AG08395 (cell line): ENCODE measurements at places on chromosomes 1 and 21.

- peak; percentile 45 for DNase-seq
Observed at GRCh38 chr1:39352881-39353280, 138.6 kb upstream of the BMP8A start.

- DNase-seq, result peak; percentile 49
Observed at GRCh38 chr1:207499573-207499972, 3.6 kb downstream of the CR1 start.

GRCh38 chr21:42830456-42831455 is 48.6 kb downstream of the WDR4 start:
- DNase-seq, result no peak

DNA sequence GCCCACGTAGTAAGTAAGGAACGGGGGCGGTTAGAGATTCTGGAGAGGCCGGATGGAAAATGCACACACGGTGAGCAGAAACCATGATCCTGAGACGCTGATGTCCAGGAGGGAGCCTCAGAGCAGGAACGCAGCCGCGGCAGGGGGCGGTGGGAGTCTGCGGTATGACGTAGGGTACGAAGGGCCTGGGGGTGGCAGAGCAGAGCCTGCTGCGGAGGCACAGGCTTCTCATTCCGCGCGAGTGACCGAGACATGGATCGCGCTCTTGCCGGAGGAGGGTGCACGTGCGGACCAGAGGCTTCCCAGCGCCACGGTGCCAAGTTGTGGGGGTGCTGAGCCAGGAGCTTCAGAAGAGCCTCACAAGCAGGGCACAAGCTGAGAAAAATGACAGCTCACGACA is 176.2 kb downstream of the KIF26B start:
- DNase-seq, result no peak

GRCh38 chr1:92343061-92343460 is 44.2 kb downstream of the RPAP2 start:
- DNase-seq, result no peak

GRCh38 chr1:208917281-208917680 is 666.2 kb upstream of the CAMK1G start:
- DNase-seq, result no peak

GRCh38 chr1:12477936-12478611 is 139.9 kb downstream of the DHRS3 start:
- peak; percentile 91 for DNase-seq

GRCh38 chr1:175225805-175226129 is 33.2 kb upstream of the KIAA0040 start:
- no peak for DNase-seq

GRCh38 chr1:208644401-208645160 is 400.4 kb upstream of the PLXNA2 start:
- no peak for DNase-seq

DNA sequence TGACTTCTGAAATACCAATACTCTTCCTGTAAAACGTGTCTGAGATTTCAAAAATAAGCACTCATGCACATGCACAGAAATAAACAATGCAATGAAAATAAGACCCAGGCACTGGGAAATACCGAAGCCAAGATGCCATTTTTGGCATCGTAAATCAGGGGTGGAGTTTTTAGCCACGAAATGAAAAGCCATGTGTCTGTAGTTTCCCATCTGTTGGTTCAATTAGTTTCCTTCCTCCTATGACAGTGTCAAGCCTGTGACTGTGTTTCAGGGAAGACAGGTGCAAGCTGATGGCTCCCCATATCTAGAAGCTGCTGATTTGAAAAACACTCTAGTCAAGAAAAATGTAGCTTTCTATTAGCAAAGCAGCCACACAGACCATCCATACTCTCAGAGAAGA is 480.4 kb upstream of the CAMK1G start:
- DNase-seq, result no peak

DNA sequence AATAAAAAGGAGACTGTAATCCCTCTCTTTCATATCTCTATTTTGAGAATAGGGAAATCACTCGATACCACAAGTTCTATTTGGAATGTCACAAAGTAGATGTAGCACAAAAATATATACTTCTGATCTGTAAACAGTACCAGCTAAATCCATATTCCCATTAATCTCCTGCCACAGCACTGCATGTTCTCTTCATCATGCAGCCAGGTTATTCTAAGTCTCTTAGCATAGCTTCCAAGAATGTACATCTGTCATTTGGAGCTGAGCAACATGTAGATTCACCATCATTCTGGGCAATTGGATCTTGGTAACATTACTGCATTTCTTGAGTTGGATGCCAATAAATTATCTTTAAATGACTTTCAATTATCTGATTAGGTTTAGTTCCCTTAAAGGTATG is 1874.5 kb downstream of the MRPL39 start:
- DNase-seq, result no peak

DNA sequence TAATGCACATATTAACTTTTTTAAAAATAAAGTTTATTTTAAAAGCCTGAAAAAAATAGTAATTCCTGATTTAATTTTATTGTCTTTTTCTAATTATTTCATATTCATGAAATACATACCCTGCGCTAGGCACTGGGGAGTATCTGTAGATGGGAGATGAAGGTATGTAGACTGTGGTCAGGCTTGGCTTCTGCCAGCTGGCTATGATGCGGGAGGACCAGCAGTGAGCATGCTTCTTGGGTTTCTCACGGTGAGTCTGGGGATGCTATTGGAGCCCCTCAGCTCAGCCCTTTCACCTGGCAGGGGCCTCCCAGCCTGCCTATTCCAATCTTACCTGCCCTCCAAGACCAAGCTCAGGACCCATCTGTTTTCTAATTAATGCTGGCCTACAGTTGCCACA is 138.4 kb downstream of the NOS1AP start:
- no peak for DNase-seq

GRCh38 chr1:184608581-184608980 is 146.1 kb downstream of the EDEM3 start:
- DNase-seq, result no peak

- peak; percentile 81 for DNase-seq
Observed at GRCh38 chr1:222909586-222909985, 94.7 kb downstream of the DISP1 start.

GRCh38 chr1:234617986-234618736 is 8.2 kb upstream of the IRF2BP2 start:
- DNase-seq, result peak; percentile 60

- DNase-seq, result no peak
Observed at GRCh38 chr1:168671782-168672181, 57.2 kb downstream of the DPT start.

- DNase-seq, result peak; percentile 19
Observed at GRCh38 chr1:66938613-66939012, 13.8 kb downstream of the MIER1 start.

GRCh38 chr1:25563330-25564215 is 20.2 kb downstream of the LDLRAP1 start:
- DNase-seq, result no peak

- peak; percentile 71 for DNase-seq
Observed at GRCh38 chr1:224623310-224623714, 7.2 kb downstream of the CNIH3 start.

GRCh38 chr1:212205843-212206242 is 79.4 kb upstream of the PPP2R5A start:
- DNase-seq, result no peak

- no peak for DNase-seq
Observed at GRCh38 chr1:84401156-84401555, 2.9 kb downstream of the DNASE2B start.

DNA sequence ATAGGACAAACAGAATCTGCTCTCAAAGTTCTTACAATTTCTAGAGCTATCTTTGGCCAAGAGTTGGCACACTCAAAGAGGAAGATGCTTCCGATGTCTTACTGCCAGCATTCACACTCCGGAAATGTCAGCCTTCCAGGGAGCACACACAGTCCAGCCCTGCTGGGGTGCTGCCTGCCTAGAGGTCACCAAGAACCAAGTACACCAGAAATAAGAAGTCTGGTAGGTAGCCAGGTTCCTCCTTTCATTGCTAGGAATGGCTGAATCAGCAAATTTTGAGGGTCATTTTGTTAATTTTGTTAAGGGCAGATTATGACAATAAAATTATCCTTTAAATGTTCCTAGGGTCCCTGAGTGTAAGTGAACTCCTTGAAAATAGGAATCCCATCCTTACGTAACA is 77.5 kb downstream of the PLPP3 start:
- no peak for DNase-seq

GRCh38 chr1:184486761-184487445 is 100.1 kb downstream of the C1orf21 start:
- no peak for DNase-seq

DNA sequence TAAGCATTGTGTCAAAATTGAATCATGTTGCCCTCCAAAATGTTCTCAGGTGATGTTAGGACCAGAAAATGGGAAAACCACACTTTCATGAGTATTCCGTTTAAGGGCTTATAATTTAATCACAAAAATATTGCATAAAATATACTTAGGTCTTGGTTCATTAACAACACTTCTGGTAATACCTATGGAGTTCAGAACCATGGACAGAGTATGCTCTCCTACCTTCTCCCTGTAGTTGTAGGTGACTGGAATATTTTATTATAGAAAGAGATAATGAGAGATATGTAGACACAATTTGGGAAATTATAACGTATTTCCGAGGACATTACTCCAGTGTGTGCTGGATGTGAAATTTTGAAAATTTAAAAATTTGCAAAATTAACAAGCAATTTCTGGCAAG is 232.5 kb downstream of the NCAM2 start:
- no peak for DNase-seq

DNA sequence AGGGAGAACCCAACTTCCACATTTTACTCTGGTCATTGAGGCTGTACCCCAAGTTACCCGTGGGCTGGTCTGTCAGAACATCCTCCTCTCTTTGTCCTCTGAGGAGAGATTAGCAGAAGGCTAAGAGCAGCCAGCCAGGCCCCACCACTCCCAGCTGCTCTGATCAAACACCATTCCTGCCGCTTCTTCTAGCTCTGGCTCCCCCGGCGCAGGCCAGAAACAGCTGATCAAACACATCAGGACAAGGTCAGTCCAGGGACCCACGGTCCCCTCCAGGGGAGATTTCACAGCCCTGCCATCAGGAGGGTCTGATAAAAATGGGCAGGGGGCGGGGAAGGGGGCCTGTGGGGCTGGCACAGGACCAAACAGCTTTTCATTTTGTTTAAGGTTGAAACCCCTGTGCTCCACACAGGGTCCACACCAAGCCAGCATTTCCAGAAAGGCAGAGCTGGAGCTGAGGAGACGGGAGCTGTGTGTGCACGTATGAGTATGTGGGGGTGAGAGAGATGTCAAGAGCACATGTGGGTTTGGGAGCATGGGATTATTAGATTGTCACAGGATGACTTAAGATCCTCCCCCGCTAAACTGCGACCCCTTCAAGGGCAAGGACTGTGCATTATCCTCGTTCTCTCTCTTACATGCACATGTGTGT is 29.9 kb upstream of the EPHA8 start:
- no peak for DNase-seq

DNA sequence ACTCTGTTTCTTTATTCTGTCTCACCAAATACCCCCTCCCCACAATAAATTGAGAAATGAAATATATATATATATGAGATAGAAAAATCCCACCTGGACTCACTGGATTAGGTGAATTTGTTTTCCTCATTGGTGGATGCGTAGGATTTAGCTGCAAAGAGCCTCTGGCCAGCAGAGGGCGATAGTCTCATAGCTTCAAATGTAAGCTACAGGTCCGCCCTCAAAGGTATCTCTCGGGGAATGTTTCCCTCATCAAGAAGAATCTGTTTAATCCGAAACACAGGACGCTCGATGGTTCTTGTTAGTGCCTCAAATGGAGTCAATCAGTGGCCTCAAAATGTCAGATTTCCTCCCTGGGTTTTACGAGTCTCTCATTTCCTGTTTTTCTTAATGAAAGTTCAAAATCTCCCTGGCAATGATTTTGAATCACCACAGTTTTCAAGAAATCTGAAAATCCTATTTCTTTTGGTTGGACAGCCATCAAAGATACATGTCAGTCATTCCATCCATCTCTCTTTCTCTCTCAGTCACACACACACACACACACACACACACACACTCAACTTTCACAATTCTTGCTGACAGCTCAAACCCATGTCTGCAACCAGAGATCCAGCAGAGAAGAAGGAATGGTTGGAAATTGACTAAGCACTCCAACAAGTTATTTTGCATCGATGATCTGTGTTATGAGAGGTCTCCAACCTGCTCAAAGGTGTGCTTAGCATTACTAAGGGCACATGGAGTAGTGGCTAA is 13.9 kb upstream of the CAMK1G start:
- peak; percentile 62 for DNase-seq

- peak; percentile 78 for DNase-seq
Observed at GRCh38 chr21:26449161-26449560, 123.9 kb downstream of the CYYR1 start.

DNA sequence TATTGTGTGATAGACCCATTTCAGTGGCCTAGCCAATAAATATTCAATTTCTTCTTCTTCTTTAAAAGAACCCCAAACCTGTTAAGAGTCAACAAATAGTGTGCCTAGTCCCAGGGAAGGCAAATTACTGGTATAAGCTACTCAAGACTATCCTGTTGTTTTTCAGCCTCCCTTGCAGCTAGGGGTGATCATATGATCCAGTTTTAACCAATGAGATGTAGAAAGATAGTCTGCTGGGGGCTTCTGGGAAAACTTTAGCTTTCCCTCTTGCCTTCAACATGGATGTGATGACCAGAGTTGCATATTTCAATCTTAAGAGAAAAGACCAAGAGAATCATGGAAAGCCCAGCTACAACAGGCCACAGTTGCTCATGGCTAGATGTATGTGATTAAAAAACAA is 4.7 kb upstream of the NUP210L start:
- DNase-seq, result no peak

DNA sequence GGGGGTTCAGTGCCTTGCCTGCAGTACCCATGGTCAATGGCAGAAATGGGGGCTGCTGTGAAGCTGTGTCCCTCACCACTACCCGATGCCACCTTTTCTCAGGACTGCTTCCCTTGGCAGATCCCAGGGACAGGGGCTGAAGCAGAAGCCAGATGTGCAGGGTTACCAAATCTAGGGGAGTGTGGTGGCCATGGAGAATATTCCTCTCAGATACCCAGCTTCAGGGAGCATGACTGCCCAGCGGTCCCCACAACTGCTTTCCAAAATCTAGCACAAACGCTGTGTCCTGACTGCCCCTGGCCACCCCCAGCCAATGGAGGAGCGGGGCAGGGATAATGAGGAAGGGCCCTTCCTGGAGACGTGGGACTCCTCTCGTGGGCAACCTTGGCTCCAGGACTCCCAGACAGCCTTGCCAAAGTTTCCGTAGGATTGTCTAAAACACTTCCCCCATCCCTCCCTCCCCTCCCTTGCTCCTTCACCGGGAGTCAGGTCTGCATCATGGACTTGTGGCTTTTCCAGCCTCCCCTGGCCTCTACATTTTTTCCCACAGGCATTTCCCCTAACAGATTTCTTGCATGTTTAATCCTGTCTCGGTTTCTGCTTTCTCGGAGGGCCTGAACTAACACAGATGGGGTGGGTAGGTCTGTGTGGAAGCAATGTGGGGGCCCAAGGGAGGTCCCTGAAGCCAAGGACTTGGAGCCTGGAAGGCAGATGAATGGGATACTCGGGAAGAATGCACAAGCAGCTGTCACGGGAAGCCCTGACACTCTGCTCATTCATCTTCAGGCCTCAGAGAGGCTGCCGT is 80.5 kb downstream of the OMA1 start:
- DNase-seq, result peak; percentile 43

- DNase-seq, result no peak
Observed at GRCh38 chr1:5977494-5978444, 14.5 kb downstream of the NPHP4 start.

- DNase-seq, result no peak
Observed at GRCh38 chr1:211775170-211775569, 55.4 kb downstream of the LPGAT1 start.
